ENCODE measurements at places on chromosomes 3 and 15. TPM values are rescaled to one million over a fixed set of nuclear protein-coding genes. Genes with fewer than 3 reads are reported as not detected.

Gene ADAMTS17
- 5.5 TPM for total RNA-seq

Gene PP2D1
- not detected for total RNA-seq

Gene KIF15
- 1.4 TPM for total RNA-seq

Gene TMIE
- total RNA-seq = 0.85 TPM

Gene IL17RD
- total RNA-seq = 110 TPM

Data from cardiac muscle cell (in vitro differentiated cells and primary cell).